Right ventricle myocardium superior (tissue), 1 donor: ENCODE measurements at places on chromosomes 13 and 19.
A peak's percentile ranks its signal among the peaks of the same experiment; 100 is the strongest.

GRCh38 chr19:39951065-39951650 lies 16.7 kb upstream of the FCGBP start:
- DNase-seq: no peak

- no peak for DNase-seq
Observed at GRCh38 chr13:62234780-62235440, 819.3 kb upstream of the PCDH20 start.

DNA sequence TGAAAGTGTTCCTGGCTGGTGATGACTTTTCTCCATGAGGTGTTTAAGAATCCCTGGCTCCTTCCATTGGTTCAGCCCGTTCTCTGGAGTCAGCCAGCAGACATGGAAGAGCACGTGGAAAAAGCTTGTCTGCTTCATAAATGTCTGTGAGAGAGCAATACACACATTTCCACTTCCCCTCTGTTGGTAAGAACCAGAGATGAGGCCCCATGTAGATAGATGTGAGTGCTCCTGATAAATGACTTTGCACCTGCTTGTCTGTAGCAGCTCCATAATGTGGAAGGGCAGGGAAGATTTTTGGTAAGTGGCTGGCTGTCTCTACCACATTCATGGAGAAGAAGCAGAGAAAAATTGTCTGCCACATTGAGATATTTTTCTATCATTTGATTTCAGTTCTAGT lies 325.8 kb downstream of the LMO7 start:
- DNase-seq: no peak

DNA sequence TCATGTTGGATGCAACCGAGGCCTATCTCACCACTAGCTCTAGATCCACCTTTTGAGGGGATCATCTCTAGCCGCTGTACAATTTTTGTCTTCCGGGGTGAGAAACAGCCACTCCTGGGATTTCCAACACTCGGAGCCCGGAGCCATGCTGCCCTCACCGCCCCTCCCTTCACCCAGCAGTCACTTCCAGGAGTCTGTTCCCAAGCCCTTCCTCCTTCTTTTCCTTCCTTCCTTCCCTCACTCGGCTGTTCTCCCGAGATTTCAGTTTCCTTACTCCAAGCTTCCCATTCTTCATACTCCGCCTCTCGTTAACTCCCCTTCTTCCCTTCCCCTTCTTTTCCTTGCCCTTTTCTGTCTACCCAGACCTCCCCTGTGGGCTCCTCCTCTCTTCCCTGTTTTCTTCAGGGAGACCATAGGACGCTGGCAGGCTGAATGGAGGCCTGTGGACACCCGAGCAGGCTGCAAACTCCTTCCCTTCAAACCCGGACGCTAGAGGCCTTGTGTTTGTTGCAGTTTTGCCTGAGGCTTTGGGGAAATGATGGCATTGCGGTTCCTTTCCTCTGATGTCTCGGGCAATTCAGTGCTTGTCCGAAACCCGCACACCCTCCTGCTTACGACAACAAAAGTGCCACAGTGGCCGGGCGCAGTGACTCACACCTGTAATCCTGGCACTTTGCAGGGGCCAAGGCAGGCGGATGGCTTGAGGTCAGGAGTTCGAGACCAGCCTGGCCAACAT lies 96.0 kb downstream of the CAB39L start:
- no peak for DNase-seq

DNA sequence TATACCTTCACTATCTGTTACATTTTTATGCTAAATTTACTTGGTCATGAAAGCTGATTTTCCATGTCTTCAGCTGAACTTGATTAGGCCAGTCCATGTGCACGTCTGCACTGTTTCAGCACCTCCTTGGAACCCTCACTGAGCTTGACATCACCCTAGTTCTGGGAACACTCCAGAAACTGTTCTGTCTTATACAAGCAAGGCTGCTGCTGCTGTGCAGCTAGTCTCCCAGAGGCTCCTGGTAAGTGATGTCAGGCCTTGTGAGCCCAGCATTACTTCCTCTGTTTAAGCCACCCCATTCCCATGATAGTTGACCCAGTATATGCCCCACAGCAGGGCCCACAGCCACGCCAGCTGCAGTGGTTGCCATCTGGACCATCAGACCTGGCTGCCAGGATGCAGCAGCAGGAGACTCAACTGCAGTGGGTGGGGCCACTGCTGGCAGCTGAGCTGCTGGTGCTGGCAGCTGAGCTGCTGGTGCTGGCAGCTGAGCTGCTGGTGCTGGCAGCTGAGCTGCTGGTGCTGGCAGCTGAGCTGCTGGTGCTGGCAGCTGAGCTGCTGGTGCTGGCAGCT lies 90.5 kb upstream of the AKAP11 start:
- no peak for DNase-seq

DNA sequence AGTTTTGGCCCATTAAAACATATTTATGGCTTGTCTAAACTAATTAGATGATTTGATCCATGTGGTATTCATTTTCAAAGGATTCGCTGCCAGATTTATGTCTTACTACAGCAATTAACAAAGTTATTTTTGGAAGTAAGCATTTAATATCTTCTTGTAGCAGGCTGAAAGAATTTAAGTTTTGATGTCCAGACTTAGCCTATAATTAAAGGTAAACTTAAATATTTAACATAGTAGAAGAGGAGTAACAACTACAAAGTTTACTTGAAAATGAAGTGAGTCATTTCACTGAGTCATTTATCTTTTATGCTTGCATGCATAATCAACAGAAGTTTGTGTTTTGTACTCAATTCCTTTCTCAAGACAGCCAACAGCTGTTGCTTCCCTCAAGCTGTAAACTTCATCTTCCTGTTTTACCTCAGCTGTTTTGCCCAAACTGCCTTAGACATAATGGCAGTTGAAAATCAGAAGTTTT lies 58.1 kb downstream of the EDNRB start:
- no peak for DNase-seq

DNA sequence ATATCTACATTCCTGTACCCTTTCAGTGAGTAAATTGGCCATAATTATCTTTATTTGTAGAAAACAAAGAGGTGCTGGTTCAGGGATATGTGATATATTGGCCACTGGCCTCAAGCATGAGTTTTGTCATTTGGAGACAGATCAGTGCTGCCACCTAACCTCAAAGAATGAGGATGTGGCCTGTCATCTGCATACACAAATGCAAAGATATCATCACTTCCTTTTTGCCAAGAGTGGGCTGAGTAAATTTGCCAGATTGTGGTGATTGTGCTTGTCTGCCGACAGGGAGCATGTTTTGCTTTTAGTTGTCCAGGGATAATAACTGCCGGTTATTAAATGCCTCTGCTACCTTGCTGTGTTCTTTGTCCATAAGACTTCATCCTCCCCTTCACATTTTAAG lies 44.2 kb downstream of the WASF3 start:
- DNase-seq: no peak

DNA sequence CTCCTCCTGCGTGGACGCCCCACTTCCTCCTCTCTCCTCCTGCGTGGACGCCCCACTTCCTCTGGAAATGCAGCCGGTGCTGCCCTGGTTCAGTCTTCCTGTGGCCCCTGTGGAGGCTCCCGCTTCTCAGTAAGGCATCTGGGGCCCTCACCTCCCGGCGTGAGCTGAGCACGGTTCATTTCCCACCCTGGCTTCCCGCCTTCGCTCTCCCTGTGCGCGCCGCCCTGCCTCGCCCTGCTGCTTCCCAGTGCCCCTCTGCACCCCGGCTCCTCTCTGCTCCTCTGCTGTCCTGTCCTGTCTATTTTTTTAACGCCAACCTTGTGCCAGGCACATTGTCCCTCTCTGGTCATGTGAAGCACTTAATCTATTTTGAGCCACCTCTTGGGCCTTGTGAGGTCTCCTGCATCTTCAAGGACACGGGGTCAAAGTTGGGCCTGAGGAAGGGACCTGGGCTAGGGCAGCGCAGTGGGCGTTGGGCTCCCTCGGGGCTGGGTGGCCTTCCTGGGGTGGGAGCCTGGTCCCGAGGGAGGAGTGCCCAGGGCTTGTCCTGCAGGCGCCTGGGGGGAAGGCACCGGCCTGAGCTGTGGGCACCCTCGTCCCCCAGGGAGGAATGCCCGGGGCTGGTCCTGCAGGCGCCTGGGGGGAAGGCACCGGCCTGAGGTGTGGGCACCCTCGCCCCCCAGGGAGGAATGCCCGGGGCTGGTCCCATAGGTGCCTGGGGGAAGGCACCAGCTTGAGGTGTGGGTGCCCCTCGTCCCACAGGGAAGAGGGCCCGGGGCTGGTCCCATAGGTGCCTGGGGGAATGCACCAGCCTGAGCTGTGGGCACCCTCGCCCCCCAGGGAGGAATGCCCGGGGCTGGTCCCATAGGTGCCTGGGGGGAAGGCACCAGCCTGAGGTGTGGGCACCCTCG lies 13.0 kb downstream of the HCN2 start:
- DNase-seq: no peak

DNA sequence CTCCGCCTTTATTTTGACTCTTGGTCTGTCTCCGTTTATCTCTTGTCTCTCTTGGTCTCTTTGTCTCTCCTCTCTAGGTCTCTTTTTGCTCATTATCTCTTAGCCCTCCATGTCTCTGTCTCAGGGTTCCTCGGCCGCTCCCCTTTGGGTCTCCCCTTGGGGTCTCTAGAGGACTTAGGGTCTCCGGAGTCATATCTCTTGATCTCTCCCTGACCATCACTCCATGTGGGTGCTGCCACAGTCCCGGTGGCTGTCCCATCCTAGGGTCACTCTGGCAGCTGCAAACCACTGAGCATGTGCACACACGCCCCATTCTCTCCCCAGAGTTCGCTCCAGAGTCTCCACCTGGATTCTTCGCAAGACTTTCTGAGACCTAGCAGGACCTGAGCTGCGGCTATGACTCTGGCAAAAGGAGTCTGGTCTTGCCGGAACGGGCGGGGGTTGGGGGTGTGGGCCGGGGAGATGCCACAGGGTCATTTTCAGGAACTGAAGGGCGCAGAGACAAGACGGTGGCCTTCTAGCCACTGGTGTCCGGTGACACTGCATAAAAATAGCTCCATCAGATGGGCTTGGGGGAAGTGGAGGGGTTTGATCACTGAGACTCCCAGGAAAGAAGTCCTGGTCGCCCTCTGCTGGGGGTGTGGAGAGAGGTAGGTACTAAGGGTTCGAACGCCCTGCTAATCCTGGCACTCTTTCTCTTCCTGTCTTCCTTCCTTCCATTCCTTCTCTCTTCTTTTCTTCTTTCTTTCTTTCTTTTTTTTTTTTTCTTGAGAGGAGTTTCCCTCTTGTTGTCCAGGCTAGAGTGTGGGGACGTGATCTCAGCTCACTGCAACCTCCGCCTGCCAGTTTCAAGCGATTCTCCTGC lies 1.2 kb upstream of the KCNA7 start:
- no peak for DNase-seq

- DNase-seq: no peak
Observed at GRCh38 chr19:34793565-34793964, 20.6 kb upstream of the ZNF599 start.

DNA sequence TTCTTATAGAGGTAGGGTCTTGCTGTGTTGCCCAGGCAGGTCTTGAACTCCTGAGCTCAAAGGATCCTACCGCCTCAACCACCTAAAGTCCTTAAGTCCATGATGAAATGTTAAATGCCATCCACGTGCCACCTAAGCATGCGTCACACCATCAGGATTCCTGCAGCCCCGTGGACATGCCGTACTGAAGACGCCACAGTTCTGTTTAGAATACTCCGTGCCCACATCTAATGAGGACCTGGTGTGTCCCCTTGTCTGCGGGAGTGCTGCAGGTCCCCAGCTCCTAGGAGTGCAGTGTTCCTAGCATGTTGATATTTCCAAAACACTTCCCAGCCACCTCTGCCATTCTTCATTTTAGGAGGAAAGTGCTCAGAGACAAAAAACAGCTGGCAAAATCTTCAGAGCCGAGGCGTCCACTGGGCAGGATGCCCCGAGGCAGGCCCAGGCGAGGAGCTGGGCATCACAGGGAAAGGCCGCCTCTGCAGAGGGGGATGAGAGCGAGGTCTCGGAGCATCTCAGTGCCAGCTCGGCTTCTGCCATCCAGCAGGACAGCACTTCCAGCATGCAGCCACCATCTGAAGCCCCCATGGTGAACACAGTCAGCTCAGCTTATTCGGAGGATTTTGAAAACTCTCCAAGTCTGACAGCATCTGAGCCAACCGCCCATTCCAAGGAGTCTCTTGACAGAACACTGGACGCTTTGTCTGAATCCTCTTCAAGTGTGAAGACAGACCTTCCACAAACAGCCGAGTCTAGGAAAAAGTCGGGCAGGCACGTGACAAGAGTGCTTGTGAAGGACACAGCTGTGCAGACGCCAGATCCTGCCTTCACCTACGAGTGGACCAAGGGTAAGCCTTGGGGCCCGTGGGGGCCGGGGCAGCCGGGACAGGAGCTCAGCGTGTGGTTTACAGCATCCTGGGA lies 13.2 kb downstream of the C19orf44 start:
- DNase-seq: peak; percentile 76

GRCh38 chr13:24618011-24618955 lies 61.9 kb upstream of the ATP12A start:
- DNase-seq: no peak

GRCh38 chr13:43730642-43731041 lies 56.1 kb downstream of the ENOX1 start:
- no peak for DNase-seq

GRCh38 chr19:28024920-28025319 lies 1188.0 kb downstream of the UQCRFS1 start:
- DNase-seq: no peak

GRCh38 chr13:111029957-111030609 lies 85.0 kb upstream of the ARHGEF7 start:
- no peak for DNase-seq

DNA sequence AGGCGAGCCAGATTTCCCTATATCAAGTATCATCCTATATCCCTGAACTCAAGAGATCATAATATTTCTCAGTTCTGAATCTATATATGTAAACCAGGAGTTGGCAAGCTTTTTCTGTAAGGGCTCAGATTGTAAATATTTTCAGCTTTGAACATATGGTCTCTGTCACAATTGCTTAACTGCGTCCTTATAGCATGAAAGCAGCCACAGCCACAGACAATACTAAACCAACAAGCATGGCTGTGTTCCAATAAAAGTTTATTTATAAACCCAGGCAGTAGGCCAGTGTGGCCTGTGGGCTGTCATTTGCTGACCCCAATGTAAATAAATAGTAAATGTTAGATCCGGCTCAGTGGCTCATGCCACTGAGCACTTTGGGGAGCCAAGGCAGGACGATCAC lies 12.2 kb upstream of the MYH14 start:
- no peak for DNase-seq

- no peak for DNase-seq
Observed at GRCh38 chr13:103255587-103256301, 189.5 kb upstream of the SLC10A2 start.

DNA sequence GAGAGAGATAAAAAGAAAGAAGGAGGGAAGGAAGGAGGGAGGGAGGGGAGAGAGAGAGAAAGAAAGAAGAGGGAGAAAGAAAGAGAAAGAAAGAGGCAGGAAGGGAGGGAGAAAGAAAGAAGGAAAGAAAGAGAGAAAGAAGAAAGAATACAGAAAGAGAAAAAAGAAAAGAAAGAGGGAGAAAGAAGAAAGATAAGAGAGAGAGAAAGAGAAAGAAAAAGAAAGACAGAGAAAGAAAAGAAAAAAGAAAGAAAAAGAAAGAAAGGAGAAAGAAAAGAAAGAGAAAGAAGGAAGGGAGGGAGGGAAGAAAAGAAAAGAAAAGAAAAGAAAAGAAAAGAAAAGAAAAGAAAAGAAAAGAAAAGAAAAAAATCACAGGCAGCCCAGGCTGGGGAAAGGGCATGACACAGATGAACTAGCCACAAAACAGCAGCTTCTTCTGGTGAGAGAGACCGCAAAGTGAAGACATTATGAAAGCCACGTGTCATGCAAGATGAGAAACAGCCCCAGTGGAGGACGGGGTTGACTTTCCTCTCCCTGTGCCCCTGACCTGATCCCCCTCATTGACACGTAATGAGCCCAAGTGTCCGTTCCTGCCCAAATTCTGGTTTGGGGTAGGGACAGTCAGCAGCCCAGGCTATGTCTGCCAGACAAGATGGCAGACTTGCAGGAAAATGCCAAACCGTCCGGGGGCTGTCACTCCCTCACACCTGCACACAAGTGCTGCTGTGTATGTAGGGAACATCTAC lies 102.1 kb downstream of the INSR start:
- DNase-seq: no peak

- no peak for DNase-seq
Observed at GRCh38 chr19:17716309-17716929, 2.9 kb upstream of the MAP1S start.
